ENCODE measurements at places on chromosomes 5 and 9.
A peak's percentile ranks its signal among the peaks of the same experiment; 100 is the strongest.

DNA sequence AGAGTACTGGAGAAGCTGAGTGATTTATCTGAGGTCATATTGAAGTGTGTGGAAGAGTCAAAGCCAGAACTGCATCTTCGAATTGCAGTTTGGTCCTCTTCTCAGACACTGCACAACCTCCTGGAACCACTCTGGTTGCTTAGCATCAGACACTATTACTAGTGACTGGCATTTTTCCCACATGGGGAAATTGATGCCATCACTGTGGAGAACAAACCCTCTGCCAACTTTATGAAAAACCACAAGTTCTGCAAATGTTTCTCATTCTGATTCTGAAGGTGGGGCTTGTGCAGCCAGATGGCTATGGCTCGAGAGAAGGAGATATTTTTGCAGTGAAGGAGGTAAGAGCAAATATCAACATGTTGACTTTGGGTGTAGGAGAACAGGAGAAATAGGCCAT lies 67.2 kb downstream of the KCTD16 start:
- no peak for DNase-seq

DNA sequence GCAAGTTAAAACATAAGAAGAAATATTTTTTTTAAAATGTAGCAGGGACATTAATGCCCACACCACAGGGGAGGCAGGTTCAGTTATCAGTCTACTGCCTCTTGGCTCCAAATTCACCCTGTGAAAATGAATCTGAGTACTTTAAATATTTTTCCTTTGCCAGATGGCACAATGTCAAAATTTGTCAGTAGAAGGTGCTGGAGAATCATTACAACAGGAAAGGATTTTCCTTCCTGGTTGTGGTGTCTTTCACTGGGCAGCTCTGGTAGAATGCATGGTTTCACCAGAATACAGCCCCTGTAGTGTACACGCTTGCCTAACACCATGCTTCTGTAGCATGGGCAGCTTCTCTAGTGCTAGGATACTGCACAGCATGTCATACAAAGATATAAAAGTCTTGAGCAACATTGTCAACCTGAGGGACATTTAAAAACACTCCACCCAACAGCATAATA lies 9.7 kb upstream of the SREK1 start:
- DNase-seq: no peak

- no peak for DNase-seq
These were observed 16.1 kb downstream of the PTPDC1 start for GRCh38 chr9:94100152-94100879.

DNA sequence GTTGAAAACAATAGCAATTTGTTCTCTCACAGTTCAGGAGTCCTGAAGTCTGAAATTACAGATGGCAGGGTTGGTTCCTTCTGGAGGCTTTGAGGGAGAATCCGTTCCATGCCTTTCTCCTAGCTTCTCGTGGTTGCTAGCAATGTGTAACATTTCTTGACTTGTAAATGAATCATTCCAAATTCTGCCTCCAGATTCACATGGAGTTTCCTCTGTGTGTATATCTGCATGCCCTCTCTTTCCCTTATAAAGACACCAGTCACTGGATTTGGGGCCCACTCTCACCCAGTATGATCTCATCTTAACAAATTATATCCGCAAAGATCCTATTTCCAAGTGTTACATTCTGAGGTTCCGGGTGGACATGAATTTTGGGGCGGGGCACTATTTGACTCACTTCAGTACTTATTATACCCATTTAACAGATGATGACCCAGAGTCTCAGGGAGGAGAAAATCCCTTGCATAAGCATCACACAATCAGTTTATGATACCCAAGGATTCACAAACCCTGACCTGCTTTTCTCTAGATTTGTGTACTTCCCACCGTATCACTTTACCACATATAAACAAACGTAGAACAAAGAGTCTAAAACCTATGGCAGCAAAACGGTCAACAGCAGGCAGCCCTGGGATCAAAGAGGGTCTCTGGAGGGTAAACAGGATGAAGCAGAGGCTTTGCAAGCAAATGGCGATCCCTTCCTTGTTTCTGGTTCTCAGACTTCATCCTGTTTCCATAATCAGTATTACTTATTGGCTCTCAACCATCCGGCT lies 93.7 kb downstream of the C9orf152 start:
- DNase-seq: no peak

DNA sequence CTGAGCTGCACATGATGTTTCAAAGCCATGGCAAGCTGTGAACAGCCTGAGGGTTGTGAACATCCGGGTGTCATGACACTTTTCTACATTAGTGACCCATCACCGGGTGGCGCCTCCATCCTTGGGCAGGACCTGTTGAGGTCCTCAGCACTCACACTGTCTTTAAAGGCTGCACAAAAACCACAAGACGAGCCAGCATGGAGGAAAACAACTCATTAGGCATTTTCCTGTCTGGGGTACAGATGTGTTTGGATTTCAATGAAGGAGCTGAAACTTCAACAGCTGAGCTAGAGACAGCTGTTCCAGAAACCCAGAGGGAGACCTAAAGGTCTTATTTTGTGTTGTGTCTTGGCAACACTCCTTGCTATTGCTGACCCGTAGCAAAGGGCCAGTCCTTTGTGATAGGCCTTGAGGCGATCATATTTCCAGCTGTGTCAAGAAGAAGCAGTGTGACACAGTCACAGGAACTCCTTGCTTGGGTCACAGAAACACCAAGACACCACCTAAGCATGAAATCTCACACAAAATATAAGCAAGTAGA lies 151.8 kb upstream of the VLDLR start:
- DNase-seq: peak; percentile 5

DNA sequence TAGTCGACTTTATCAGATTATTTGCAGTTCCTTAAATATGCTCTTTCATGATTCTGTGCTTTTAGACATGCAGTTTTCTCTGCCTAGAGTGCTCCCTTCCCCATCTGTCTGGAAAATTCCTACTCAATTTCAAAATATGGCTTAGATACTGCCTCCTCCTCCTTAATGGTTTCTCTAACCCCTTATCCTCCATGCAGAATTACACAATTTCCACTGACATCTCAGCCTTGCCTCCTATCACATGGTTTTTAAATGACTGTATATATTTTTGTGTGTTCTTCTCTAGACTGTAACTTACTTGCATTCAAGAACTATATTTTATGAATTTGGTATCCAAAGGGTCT lies 85.2 kb downstream of the SLC44A1 start:
- DNase-seq: no peak

DNA sequence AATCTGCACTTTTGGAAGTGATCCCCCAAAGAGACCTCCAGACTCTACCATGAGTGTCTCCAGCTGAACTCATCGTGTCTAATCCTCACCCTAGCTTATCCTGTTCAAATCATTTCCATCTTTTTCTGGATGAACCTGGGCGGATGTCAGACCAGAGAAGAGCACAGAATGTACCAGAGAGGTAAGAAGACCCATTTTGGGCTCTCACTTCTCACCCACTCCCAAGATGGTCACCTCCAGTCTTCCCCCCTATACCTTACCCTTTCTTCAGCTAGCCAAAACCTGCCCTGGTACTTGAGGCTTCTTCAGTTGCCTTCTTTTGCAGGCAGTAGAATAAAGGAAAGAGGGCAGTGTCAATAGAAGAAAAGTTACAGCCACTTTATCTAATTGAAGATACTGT lies 27.9 kb upstream of the ANXA2R start:
- DNase-seq: no peak

- no peak for DNase-seq
These were observed 34.3 kb upstream of the ZNF354B start for GRCh38 chr5:178825444-178825843.

- no peak for DNase-seq
These were observed 270.2 kb upstream of the IRX1 start for GRCh38 chr5:3325201-3325971.

DNA sequence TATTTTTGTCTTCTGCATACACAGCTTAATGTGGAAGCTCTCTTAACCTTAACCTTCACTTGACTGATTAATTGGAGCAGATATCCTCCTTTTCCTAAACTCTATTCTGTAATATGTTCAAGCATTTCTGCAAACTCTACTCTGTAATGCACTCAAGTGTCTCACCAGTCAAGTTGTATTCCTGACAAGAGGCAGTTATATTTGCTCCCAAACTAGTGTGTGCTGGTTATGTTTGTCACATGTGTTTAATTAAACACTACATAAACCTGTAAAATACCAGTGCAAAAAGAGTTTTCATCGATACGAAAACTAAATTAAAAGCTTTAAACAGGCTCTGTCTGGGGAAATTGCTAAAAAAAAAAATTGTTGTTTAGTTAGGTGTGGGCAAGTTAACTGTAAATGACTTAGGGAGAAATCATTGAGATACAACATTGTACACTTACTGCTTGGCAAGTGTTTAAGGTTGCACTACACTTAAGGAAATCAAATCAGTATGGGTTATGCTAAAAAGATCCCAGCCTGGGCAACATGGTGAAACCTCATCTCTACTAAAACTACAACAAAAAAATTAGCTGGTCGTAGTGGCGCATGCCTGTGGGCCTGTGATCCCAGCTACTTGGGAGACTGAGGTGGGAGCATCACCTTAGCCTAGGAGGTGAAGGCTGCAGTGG lies 6.7 kb downstream of the FAF2 start:
- DNase-seq: no peak

- DNase-seq: no peak
These were observed 12.5 kb upstream of the SGCD start for GRCh38 chr5:156314416-156314815.

- no peak for DNase-seq
These were observed 191.4 kb downstream of the MAN2A1 start for GRCh38 chr5:109880907-109881685.

DNA sequence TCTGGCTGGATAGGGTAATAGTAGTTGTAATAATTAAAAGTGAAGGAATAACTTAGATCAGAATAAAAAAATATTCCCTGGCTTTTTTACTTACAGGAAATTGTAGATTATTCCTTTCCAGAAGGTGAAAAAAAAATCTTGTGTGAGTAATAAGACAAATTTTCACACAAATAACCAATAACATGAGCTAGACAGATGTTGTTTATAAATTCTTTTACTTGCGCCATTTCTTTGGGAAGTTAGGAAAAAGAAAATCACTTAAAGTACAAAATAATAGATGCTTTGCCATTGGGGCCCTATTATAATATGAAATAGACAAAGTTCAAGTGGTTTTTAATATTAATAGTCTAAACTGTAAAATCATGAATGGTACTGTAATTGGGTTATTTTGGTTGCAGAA lies 204.1 kb downstream of the ARRDC3 start:
- DNase-seq: no peak

DNA sequence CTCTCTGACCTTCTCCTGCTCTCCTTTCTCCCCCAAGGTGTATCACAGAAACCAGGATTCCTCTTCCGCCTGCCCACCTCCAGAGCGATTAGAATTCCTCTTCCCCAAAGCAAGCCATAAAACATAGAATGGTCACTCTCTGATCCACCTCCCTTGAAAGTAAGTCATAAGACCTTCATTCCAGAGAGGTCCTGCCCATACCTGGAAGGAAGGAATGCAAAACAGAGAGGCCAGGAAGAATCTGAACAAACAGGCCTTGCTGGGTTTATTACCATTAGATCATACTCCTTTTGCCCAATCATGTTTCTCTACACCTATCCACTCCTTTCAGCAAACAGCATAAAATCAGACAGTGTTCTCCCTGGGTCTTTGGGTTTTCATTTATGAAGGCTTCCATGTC lies 21.0 kb downstream of the CDKL3 start:
- DNase-seq: no peak

DNA sequence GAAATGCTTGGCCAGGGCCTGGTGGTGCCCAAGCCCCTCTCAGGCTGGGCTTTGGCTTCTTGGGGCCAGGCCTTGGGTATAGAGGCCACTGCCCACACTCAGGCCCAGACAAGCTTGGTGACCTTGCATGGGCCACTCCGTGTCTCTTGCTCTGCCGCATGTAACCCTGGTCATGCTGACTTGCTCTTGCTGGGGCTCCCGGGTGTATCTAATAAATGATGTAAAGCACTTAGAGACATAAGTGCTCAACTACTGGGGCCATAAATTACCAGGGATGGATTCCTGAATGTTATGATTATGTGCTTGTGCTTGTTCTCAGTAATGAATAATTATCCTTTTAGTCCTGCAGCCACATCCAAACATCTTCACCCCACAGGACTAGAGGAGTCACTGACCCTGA lies 54.0 kb downstream of the C5orf15 start:
- DNase-seq: no peak

DNA sequence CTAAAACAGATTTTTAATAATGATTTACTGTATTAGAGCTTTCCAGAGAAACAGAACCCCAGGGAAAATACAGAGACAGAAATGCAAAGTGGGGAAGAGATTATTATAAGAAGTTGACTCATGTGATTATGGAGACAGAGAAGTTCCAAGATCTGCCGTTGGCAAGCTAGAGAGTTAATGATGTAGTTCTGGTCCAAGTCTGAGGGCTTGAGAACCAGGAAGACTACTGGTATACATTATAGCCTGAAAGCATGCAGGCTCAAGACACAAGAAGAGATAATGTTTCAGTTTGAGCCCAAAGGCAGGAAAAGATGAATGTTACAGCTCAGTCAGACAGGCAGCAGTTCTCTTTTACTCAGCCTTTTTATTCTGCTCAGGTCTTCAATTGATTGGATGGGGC lies 98.8 kb upstream of the NFIL3 start:
- DNase-seq: no peak

Measured in activated CD4-positive, alpha-beta T cell treated with anti-CD3 and anti-CD28 coated beads, Interleukin-2, amount 50 U/mL, for 16 hours (primary cell).